ENCODE measurements at places on chromosomes 3 and 15. TPM values are rescaled to one million over a fixed set of nuclear protein-coding genes. Genes with fewer than 3 reads are reported as not detected.

NSMCE3 gene
- total RNA-seq: 4.6 TPM

SLC22A14 gene
- 0.57 TPM for total RNA-seq

USP50 gene
- total RNA-seq: not detected

VIPR1 gene
- 6.2 TPM for total RNA-seq

ST6GAL1 gene
- 35.4 TPM for total RNA-seq

NECTIN3 gene
- 2.4 TPM for total RNA-seq

CCDC51 gene
- total RNA-seq: 44.0 TPM

GOLGA6L9 gene
- 9.2 TPM for total RNA-seq

APOD gene
- 0.34 TPM for total RNA-seq

SPINK8 gene
- total RNA-seq: not detected

IL16 gene
- total RNA-seq: 0.07 TPM

VPS39 gene
- total RNA-seq: 55.6 TPM

PML gene
- total RNA-seq: 8.5 TPM

PGBD4 gene
- 2.4 TPM for total RNA-seq

SERPINI1 gene
- 2.7 TPM for total RNA-seq

All from nasal cavity respiratory epithelium epithelial cell of viscerocranial mucosa (primary cell).